ENCODE measurements at places on chromosomes 4 and X.

DNA sequence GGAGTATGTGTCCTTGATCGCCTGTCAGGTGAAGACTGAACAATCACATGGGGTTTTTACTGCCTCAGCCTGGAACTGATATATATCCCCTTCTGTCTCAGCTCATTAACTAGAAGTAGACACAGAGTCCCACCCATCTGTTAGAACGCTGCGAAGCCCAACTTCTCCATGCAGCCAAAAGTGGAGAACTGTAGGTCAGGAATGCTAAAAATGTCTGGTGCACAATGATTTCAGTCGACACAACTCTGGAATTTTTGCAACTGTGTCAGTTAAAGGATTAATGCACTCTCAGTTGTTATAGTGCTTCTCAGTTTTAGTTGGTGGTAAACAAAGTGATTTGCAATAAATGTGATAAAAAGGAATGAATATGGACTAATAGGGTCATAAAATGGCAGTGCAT is 287.2 kb downstream of the INPP4B start:
- no peak for DNase-seq

DNA sequence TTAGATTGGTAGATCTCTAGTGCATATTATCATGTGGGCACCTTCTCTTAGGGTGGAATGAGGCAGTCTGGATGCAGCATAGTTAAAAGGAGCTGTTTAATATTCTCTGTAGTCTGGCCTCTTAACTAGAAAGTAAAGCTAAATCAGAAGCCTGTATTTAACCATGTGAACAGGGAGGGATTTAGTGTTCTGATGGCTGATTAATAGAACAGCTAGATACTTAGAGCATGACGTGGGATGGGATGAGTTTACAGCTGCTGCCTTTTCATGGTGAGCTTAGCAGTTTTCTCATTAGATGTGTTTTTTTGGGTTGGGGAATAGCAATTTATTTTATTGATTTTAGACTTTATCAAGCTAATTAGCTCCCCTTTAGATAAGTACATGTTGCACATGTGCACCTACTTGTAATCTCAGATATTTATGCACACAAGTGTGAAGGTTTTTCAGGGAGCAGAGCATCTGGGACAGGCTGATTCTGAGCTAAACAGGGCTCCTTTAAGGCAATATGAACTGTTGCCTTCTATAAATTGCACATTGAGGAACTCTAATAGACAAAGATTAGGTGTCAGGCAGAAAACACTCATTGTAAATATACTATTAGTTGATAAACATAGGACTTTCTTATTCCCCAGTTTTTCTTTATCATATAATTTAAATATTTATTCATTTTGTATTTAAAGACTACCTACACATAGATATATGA is 34.1 kb downstream of the YIPF6 start:
- DNase-seq, result no peak

- no peak for DNase-seq
Measured at GRCh38 chr4:78629991-78630541, 78.5 kb downstream of the ANXA3 start.

- DNase-seq, result no peak
Measured at GRCh38 chr4:174119051-174119450, 164.4 kb downstream of the FBXO8 start.

GRCh38 chr4:126027601-126028000 is 712.8 kb downstream of the FAT4 start:
- no peak for DNase-seq

GRCh38 chrX:7606039-7606652 is 236.8 kb upstream of the VCX start:
- DNase-seq, result no peak

DNA sequence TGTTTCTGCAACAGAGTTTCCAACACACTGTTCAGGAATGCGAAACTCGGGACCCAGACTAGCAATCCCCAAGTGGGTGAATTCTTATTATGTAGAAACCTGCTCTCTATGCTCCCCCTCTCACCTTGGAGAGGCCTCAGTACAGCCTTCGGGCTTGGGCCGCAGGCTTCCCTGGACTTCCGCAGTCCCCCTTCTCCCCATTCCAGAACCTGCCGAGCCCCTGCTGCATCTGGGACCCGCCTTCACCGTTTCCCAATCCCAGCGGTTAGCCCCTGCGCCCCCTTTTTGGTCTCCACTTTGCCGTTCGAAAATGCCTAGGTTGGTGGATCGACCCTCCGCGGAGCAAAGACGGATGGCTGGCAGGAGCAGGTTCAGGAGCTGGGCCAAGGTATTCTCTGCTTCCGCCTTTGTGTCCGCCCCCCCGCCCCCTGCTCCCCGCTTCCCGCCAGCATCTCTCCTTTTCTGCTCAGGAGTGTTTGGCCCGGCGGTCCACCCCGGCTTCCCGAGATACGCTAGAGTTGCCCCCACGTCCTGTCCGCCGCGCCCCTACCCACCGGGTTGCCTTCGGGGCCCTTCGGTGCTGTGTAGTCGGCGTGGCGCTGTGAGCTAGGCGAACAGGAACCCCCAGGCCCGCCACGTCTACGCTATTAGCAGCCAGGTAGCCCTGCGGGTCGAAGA is 11.5 kb downstream of the HAND2 start:
- DNase-seq, result no peak

GRCh38 chr4:170325599-170325998 is 235.8 kb upstream of the AADAT start:
- no peak for DNase-seq

- no peak for DNase-seq
Measured at GRCh38 chr4:146998157-146998556, 52.5 kb upstream of the TTC29 start.

GRCh38 chrX:151821226-151821625 is 86.7 kb downstream of the CNGA2 start:
- no peak for DNase-seq

GRCh38 chr4:122604146-122604545 is 16.7 kb downstream of the IL21 start:
- no peak for DNase-seq

- no peak for DNase-seq
Measured at GRCh38 chr4:46656071-46656470, 253.0 kb downstream of the COX7B2 start.

GRCh38 chr4:110475881-110476818 is at the start of gene ENPEP:
ENPEP (plus strand) TSS chr4:110476155; CDS start chr4:110476415, 260 bp downstream.
- DNase-seq, result peak; percentile 6

DNA sequence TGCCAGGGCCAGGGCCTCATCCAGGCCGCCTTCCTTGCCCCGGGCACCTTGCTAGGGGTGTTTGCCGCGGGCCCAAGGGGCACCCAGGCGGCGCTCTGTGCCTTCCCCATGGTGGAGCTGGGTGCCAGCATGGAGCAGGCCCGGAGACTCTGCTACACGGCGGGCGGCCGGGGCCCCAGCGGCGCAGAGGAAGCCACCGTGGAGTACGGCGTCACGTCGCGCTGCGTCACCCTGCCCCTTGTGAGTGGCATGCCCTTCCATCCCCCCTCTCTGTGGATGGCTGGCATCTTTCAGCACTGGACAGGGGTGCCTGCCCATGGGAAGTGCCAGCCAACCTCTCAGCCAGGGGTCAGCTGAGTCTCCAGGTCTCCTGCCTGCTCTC is 3.6 kb downstream of the PLXNB3 start:
- no peak for DNase-seq

Measured in cortex of kidney (tissue), 1 donor.